ENCODE measurements at places on chromosomes 7 and 10.

DNA sequence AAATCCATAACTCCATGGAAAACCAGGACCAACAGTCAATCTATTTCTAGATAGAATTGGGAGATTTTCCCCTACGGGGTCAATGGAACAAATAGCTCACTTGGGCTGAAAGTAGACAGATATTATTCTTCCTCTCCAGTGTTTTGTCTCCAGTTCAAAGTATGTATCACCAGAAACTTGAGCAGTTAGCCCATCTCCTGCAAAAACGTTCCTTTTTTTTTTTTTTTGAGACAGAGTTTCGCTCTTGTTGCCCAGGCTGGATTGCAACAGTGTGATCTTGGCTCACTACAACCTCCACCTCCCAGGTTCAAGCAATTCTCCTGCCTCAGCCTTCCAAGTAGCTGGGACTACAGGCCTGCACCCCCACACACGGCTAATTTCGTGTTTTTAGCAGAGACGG lies 390.0 kb upstream of the AUTS2 start:
- no peak for DNase-seq

- DNase-seq: no peak
Observed at GRCh38 chr10:81600185-81600584, 274.8 kb upstream of the NRG3 start.

GRCh38 chr7:1598286-1598685 lies 28.5 kb upstream of the PSMG3 start:
- DNase-seq: no peak

GRCh38 chr10:46293832-46294640 lies 7.2 kb downstream of the ANTXRL start:
- no peak for DNase-seq

GRCh38 chr7:157625973-157626742 lies 289.4 kb downstream of the DNAJB6 start:
- DNase-seq: no peak

DNA sequence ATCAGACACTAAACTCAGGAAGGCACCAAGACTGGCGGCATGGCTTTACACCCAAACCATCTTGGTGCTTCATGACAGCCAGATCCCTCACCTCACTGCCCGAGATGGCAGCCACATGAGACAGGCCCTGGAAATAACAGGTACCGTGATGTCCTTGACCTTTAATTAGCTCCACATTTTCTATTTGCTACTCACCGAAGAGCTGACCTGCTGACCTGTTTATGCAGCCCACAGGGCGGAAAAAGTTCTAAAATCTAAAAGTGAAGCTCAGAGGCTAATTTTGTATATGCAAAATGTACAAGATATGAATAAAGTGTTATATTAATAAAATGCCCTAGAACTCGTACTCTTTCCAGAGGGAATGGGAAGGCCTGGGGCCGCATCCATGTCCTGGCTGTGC lies 51.6 kb upstream of the RASGEF1A start:
- DNase-seq: no peak

DNA sequence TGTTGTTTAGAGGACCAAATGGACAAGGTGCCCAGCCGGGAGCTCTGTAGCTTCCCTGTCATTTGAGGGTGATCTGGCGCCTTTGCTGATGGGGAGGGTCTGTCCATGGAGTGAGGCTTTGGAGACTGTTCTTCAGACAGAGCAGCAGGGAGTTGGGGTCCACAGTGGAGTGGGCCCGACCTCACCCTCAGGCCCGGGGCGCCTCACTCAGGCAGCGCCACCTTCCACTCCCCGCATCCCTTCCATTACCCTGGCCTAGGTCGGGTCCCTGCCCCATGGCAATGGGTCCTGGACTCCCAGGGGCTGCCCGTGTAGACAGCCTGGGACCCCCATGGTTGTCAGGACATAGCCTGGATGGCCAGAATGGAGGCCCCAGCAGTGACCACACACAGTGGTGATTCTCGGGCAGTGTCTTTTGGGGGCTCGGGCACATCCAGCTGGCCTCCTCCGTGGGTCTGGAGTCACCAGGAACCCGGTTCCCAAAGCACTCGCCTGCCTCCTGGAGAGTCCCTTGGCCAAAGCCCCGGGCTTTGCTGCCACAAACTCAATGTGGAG lies 38.5 kb downstream of the TCERG1L start:
- DNase-seq: no peak

Data from stimulated activated CD8-positive, alpha-beta memory T cell treated with anti-CD3 and anti-CD28 coated beads, Interleukin-15, amount 100 ng/mL, for 4 hours (primary cell).